ENCODE measurements at places on chromosomes 2 and 18.

DNA sequence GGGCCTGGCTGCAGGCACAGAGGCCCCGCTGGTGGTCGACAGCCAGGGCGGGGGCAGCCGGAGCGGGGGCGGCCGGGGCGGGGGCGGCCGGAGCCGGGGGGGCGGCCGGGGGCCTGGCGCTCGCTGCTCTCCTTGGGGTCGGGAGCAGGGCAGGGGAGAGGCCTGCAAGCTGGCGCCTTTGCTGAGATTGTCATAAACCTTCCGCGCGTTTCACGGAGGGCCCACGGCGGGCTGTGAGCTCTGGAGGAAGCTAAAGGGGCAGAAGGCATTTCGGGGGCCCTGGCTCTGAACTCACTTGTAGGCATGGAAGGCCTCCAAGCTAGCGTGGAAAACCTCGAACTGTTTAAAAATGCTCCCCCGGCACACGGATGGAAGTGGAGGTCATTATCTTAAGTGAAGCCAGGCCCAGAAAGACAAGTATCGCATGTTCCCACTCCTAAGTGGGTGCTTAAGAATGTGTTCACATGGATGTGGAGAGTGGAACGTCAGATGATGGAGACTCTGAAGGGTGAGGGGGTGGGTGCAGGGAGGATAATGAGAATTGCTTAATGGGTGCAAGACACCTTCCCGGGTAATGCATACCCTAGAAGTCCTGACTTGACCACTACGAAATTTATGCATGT is 629 bp downstream of the PRELID3A start:
- DNase-seq, result no peak

GRCh38 chr18:68221111-68221724 is 493.7 kb downstream of the TMX3 start:
- DNase-seq, result no peak

DNA sequence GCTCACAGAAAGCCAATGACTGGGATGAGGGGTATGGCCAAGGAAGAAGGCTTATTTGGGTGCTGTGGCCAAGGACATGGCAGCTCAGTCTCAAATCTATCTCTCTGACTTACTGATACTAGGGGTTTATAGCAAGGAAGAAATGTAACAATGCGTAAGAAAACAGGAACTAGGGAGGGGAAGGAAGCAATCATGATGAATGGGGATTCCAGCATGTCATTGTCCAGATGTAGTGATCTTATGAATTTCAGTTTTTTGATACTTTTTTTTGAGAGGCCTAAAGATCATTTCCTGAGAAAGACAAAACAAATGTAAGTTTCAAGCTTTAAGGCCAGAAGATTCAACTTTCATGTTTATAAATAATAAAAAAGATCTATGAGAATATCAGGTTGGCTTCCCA is 298.6 kb upstream of the FAM98A start:
- no peak for DNase-seq

DNA sequence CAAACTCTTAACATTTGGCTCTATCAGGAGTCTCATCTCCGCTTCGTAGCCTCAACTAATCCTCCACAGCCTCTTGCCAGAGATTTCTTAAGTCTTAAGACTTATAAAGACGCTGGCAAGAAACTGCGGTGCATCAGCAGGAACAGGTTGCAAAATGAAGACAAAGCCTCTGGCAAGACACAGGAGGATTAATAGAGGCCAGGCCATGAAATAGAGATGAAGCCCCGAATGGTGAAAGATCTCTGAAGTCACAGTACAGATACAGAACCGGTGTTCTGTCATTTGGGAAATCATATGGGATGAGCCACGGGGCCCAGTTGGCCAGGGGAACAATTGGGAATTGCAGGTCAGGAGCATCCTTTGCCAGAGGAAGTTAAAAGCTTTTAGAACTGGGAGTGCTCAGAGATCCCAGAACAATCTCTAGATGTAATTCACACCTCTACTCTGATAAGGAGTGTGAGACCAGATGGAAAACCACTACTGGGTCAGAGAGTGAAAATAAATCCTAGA is 190.9 kb upstream of the FOSL2 start:
- no peak for DNase-seq

DNA sequence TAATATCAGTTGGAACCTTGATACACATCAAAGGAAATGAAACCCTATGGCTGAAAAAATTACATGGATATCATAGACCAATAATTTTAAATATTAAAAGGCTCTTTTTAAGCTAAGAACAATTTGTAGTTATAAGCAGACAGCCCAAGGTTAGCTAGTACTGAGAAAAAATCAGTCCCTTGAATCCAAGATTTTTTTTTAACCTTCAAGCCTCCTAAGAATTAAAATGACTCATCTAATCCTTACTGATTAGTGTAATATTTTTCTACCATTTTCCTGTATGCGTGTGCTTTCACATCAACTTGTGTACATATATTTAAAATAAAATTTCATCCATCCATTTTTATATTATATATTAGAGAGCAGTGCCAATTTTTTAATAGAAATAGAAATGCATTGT is 1004.9 kb upstream of the ZEB2 start:
- no peak for DNase-seq

Data from NCI-H1417 treated with DMSO at 0.1 percent for 48 hours (cell line).